Cerebellum (tissue), 4 donors: ENCODE measurements at places on chromosomes 7 and 10. TPM values are rescaled to one million over a fixed set of nuclear protein-coding genes. Genes with fewer than 3 reads are reported as not detected.

MGMT gene
- total RNA-seq, result 16.6 TPM

OPALIN gene
- total RNA-seq, result not detected

- DNase-seq, result no peak
Observed at GRCh38 chr7:102395592-102395872, 631 bp upstream of the PRKRIP1 start.

DNA sequence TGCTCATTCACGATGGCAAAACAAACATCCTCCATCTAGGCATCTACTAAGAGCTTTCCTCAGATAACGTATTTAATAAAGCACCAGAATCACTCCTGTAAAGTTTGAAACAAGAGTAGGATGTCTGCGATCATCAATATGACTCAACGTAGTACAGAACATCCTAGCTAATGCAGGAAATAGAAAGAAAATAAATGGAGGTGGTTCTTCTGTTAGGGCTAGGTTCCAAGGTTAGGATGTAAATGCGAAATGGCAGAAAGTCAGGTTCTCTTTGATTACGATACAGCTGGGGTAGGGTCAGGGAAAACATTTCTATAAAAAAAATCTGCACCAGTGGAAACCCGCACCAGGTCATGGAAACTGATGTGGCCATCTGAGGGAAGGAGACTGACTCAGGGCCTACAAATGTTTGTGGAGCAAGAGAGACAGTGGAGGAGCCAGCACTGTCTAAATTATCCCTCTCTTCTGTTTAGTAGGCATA is 29.1 kb downstream of the CCDC6 start:
- no peak for DNase-seq

GRCh38 chr10:35343739-35344138 is 7.4 kb downstream of the CCNY start:
- no peak for DNase-seq

GRCh38 chr7:129247087-129247486 is 22.3 kb downstream of the AHCYL2 start:
- no peak for DNase-seq

- DNase-seq, result no peak
Observed at GRCh38 chr10:78656417-78657162, 412.2 kb upstream of the ZMIZ1 start.

BUB3 gene
- 150 TPM for total RNA-seq

DNA sequence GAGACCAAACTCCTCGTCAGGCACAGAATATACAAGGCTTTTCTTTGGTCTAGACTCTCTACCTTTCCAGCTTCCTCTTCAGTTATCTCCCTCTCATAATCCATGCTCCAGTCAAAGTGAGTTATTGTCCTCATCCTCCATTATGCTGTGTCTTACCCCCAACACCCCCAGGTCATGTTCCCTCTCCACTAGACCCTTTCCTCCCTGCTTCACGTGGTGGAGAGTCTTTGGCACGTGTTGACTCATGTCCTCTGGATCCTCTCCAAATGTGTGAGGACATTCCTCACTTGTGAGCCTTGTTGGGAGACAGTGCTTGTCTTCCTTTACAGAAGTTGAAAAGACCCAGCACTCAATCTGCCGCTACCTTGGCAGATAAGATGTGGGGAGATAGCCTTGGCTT is 36.0 kb upstream of the DLD start:
- no peak for DNase-seq

AGBL3 gene
- total RNA-seq, result 6.9 TPM

CLCN1 gene
- total RNA-seq, result not detected

ANKRD26 gene
- total RNA-seq, result 30.9 TPM

DNA sequence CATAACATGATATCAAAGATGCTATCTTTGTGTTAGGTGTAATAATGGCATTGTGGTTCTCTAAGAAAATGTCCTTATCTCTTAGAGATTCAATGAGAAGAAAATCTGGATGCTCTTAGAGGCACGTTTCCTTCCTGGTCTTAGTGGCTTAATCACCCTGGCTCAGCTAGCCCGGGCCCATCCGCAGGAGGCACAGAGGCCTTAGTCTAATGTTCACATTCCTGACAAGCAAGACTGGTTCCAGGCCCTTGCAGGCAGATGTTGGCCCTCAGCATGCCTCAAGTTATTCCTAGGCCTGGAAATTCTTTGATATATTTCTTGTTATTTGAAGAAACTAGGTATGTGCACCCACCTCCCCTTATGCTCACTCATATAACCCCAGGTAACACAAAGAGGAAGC is 357.6 kb downstream of the SFMBT2 start:
- DNase-seq, result no peak

PANK1 gene
- 29.7 TPM for total RNA-seq
